ENCODE measurements at places on chromosomes 5 and 9.
A peak's percentile ranks its signal among the peaks of the same experiment; 100 is the strongest.

DNA sequence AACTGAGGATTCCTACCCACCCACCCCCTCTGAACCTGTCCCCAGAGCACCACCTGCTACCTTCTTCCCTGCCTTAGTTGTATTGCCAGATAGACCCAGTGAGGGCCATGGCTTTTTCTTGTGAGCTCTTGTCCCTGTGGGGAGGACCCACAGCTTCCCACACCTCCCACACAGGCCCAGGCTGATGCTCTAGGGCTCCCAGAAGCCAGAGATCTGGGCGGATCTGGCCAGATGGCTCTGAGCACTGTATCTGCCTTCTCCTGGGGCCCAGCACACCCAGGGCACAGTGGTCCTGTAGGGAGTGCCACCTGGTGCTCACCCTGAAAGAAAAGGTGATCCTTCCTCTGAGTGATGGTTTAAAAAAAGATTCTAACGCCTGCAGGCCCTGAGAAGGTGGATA, 131.7 kb downstream of the DAB2IP start:
- no peak for DNase-seq

- no peak for DNase-seq
These were observed 12.7 kb upstream of the TMEM174 start for GRCh38 chr5:73160239-73160671.

DNA sequence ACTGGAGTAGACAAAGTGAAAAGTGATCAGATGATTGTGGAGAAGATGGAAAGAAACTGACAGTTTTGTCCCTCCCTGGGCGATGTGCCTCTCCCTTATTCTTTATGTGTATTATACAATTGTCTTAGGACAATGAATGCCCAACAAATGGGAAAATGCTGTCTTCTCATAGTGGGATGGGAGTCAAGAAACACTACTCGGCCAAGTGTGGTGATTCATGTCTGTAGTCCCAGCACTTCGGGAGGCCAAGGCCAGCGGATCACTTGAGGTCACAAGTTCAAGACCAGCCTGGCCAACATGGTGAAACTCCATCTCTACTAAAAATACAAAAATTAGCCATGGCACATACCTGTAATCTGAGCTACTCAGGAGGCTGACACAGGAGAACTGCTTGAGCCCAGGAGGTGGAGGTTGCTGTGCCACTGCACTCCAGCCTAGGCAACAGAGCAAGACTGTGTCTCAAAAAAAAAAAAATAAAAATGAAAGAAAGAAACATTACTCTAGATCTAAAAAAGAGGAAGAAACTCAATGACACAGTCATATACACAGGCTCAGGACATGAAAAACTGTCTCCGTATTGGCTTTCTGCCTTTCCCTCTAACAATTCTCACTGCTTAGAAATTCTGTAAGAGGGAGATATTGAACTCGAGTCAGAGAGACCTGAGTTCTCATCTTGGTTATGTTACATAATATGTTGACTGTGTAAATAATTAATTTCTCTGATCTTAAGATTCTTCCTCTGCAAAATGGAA, 67.9 kb upstream of the TARS1 start:
- no peak for DNase-seq

DNA sequence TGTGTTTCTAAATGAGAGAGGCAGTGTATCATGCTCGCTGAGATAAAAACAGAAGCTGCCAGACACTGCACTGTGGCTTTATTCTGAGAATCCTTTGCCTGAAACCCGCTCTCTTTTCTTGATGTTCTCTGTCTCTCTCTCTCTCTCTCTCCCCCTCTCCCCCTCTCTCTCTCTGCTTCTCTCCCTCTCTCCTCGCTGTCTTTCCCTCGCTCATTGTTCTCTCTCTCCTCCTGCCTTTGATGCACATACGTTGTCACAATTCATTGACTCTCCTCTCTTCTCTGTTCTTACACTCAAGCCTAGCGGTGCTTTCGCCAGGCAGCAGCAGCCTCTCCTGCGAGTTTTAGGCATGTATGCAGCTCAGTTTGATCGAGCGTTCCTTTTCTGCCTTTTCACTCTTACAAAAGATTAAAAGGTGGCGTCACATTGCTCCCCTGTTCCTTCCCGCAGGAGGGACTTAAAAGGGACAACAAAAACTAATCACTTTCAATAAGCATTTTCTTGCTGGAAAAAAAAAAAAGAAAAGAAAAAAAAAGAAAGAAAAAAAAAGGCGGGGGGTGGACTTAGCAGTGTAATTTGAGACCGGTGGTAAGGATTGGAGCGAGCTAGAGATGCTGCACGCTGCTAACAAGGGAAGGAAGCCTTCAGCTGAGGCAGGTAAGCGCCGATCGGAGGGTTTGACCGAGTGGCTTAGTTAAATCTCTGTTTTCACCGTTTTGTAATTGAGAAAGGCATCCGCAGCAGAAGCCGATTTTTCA, 717.9 kb upstream of the WWC1 start:
- DNase-seq = peak; percentile 45

GRCh38 chr9:76878933-76879332, 27.0 kb downstream of the PRUNE2 start:
- no peak for DNase-seq
